Ammon's horn (tissue), 1 donor: ENCODE measurements at places on chromosomes 2 and 18.

DNA sequence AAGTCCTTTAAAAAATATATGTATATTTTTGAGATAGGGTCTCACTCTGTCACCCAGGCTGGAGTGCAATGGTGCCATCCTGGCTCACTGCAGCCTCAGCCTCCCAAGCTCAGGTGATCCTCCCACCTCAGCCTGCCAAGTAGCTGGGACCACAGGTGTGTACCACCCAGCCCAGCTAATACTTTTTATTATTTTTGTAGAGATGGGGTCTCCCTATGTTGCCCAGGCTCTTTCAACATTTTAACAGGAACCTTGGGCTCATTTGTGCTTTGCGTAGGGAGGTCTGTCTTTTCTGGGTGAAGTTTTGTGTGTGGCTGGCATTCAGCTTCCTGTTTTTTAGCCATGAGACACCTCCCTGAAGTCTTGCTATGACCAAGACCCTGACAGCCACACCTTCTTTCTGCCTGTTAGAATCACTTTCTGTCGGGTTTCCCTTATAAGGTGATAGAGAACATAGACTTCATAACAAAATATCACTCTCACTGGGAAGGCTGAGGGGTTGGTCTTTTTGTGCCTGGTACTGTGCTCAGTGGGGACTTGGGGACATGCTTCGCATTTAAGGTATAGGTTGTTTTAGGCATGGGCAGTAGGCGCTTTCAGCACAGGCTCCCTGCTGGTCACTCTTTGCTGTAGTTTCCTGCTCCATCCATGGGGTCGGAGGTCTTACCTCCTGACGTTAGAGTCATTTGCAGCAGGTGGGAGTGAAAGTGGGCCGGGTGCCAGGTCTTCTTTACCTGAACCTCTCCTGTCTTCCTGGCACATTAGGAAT lies 3.4 kb downstream of the RAB31 start:
- DNase-seq = no peak

DNA sequence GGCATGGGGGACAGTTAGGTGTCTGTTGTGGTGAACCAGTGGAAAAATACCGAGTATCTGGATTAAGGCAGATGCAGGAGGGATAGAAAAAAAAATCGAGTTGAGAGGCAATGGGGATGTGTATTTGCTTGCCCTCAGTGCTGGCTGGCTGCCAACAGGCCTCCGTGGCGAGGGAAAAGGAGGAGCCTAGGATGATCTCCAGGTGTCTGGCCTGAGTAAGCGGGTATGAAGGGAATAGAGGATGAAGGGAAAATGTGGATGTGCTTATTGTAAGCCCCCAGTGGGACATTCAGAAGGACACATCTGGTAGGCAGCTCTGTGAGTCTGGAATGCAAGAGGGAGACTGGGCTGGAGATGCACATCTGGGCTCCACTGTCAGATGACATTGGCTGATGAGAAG lies 22.8 kb downstream of the KCNS3 start:
- DNase-seq = no peak

DNA sequence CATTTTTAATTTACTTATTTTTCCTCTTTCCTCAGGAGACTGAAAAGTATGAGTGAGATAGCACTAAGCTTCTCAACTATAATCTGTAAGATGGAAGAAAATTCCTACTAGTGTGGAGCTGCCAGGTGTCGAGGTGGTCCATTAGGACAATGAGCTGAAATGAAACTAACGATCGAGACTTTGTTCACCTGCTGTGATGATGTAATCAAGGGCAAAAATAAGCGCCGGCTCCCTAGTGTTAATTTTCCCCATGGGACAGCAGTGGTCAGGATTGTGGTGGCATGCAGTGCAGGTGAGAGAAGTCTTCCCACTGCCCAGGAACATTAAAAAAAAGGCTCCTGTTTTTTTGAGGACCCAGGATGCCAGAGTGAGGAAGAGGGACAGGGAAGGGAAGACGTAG lies 859.1 kb upstream of the GCFC2 start:
- DNase-seq = no peak

- DNase-seq = no peak
Measured at GRCh38 chr2:219561179-219562048, 9.9 kb downstream of the OBSL1 start.
